ENCODE measurements at places on chromosomes 16 and 17.

DNA sequence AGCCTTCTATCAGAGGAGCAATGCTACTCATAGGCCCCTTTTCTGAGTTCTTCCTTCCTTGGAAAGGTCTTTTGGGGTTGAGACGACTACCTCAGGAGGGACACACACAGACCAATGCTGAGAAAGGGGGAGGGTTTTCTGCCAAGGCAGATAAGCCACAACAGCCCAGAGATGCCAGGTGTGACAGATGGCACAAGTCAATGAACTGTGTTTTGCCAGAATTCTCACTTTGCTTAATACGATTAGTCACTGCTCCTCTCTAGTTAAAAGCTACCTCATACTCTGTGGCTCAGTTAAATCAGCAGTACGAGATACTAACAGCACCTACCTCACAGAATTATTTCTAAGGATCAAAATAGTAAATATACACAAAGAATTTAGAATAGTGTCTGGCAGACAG, 8.0 kb downstream of the BRD7 start:
- DNase-seq, result no peak

GRCh38 chr17:14672830-14673229, 371.9 kb downstream of the HS3ST3B1 start:
- peak; percentile 84 for DNase-seq

DNA sequence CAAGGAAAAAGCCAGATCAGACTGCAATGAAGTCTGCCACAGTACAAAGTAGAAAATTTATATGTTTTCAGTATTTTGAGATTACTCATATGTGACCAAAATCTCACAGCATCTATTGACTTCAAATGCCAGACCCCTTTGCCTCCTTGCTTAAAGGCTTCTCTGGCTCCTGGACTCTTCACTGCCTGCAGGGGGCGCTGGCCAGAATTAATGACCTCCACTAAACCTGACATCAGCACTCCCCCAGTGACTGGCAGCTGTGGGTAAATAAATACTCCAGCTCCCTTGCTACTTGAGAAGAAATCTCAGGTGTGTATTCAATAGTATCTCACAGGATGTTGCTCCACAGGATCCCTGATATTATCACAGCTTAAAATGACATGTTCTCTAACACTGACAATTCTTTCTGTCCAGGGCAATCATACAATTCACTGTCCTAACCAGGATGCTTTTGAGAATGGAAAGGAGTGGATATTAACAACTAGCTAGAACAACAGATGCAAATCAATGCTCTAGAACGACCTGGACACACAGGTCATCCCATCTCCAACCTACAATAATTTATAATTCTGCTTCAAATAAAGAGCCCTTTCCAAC, 4.0 kb downstream of the BECN1 start:
- peak; percentile 32 for DNase-seq

DNA sequence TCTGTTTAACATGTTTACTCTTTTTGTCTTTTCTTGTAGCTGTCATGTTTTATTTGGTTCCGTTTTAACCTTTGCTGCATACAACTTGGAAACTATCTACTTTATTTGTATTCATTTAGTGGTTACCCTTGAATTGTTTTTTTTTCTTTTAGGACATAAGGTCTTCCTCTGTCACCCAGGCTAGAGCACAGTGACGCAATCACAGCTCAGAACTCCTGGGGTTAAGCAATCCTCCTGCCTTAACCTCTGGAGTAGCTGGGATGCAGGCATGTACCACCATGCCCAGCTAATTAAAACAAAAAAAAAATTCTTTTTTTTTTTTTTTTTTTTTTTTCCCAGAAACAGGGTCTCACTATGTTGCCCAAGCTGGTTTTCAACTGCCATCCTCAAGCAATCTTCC, 29.8 kb upstream of the USP43 start:
- DNase-seq, result no peak

GRCh38 chr17:34997355-34997862, 17.1 kb downstream of the LIG3 start:
- peak; percentile 76 for DNase-seq

Measured in fibroblast of gingiva (primary cell).